ENCODE measurements at places on chromosomes 16 and 17. TPM values are rescaled to one million over a fixed set of nuclear protein-coding genes. Genes with fewer than 3 reads are reported as not detected.

DPEP2 gene
- polyA plus RNA-seq = 3.3 TPM

USH1G gene
- not detected for polyA plus RNA-seq

TBC1D3H gene
- not detected for polyA plus RNA-seq

AGRP gene
- 0.28 TPM for polyA plus RNA-seq

HEATR9 gene
- polyA plus RNA-seq = 0.18 TPM

DNA sequence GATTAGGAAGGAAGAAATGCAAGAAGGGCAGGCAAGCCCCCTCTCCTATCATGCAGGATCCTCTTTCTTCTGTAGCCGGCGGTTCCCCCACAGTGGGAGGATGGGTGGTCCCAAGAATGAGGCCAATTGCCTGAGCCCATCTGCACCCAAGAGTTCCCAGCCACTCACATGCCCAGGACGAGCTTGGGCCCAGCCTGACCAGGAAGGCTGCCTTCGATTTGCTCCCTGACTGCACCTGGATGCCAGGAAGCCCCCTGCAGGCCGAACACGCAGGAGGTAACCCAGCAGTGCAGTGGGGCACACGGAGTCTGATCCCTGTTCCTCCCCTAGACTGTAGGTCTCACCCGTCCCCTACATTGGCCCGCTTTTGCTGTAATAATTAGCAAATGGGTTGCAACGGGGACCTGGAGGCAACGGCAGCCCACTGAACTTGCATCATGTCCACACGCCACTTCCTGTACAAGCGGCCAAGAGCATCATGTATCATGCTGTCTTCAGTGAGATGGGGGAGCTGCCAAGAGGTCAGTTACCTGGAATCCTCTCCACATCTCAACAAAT is 67.5 kb downstream of the AMFR start:
- H3K4me1 ChIP-seq = peaks cover 12% of the 10 kb centered on the region
- no peak overlapping the region for H3K4me3 ChIP-seq
- peak overlapping the region; percentile 63 for H3K27ac ChIP-seq
- no peaks in the 10 kb centered on the region for H3K27me3 ChIP-seq
- no peak for DNase-seq
- H3K36me3 ChIP-seq = no peaks in the 10 kb centered on the region

DNA sequence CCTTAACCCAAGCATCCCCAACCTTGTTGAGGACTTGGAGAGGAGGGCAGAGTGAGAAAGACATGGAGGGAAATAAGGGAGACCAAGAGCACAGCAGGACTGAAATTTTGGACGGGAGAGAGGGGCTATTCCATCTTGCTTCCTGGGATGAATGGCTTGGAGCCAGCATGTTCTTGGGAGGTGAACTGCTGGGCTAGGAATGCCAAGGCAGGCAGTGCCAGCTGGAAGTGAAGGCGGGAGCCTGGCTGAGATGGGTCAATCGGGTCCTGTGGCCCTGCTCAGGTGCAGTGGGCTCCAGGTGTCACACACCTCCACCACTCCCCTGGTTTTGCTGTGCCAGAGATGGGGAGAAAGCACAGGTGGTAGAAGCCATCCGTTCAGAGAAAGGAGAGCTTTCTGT is 25.5 kb downstream of the WNT9B start:
- no peak for DNase-seq
- H3K36me3 ChIP-seq = no peaks in the 10 kb centered on the region
- H3K27me3 ChIP-seq = no peaks in the 10 kb centered on the region
- peaks cover 37% of the 10 kb centered on the region for H3K4me1 ChIP-seq
- no peak overlapping the region for H3K4me3 ChIP-seq

DNA sequence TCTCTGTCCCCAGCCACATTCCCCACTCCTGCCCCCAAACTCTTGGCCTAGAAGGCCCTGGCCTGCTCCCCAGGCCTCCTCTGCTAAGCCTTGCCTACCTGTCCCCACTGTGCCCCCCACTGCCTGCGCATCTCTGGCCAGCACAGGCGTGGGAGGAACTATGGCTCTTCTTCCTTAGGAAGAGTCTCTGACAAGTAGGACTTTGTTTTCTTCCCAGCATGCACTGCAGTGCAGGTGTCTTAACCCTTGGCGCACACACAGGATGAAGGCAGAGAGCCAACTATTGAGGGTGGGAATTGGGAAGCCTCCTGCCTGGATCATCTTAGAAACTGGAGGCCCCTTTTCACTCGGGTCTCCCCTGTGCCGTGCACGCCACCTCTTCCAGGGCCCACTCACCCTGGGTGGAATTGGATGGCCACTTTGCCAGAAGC is 3.6 kb downstream of the AMDHD2 start:
- H3K4me3 ChIP-seq = no peak overlapping the region
- H3K27ac ChIP-seq = no peak overlapping the region
- peaks cover 54% of the 10 kb centered on the region for H3K4me1 ChIP-seq
- no peaks in the 10 kb centered on the region for H3K36me3 ChIP-seq
- DNase-seq = no peak

DNA sequence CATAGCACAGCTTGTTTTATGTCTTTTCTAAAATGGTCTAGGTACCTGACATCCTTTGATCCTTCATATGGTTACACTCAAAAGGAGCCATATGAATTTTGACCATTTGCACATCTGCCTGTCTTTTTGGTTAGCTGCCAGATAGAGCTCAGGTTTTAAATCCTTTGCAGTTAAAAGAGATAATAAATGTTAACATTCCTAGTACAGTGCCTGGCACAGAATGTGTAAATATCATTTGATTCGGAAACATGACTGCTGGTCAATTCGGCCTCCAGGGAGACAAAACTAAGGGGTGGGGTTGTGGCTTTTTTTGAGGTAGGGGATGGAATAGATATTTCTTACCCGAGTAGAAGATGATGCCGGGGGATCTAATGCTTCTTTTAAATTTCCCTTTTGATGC is 64.2 kb downstream of the FTO start:
- H3K36me3 ChIP-seq = no peaks in the 10 kb centered on the region
- H3K27ac ChIP-seq = no peak overlapping the region
- peaks cover 19% of the 10 kb centered on the region for H3K4me1 ChIP-seq
- H3K27me3 ChIP-seq = no peaks in the 10 kb centered on the region
- no peak overlapping the region for H3K4me3 ChIP-seq

- no peaks in the 10 kb centered on the region for H3K27me3 ChIP-seq
- H3K4me3 ChIP-seq = no peak overlapping the region
- no peaks in the 10 kb centered on the region for H3K36me3 ChIP-seq
- peaks cover 97% of the 10 kb centered on the region for H3K4me1 ChIP-seq
- no peak for DNase-seq
Observed at GRCh38 chr17:4509923-4510617, 11.4 kb downstream of the SPNS2 start.

DNA sequence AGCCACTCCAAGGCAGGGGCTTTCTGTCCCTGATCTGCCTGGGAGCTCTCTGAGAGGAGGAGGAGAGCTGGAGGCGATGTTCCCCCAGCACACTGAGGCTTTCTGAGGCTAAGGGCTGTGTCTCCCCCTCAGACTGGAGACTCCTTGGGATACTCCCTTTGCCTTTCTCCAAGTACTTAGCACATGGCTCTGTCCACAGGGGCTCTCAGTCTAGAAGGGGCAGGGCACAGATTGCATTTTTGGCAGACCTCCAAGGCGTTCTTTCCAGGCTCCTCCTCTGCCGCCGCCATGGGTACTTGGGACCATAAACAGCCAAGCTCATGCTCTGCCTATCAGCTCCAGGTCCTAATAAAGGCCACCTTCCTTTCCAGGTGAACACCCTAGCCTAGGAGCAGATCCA is 1.8 kb upstream of the GIP start:
- no peaks in the 10 kb centered on the region for H3K4me1 ChIP-seq
- no peaks in the 10 kb centered on the region for H3K36me3 ChIP-seq
- no peak for DNase-seq
- no peak overlapping the region for H3K27ac ChIP-seq
- H3K4me3 ChIP-seq = no peak overlapping the region

- DNase-seq = peak; percentile 65
- H3K4me1 ChIP-seq = peaks cover 15% of the 10 kb centered on the region
- no peaks in the 10 kb centered on the region for H3K27me3 ChIP-seq
- no peak overlapping the region for H3K4me3 ChIP-seq
- no peaks in the 10 kb centered on the region for H3K36me3 ChIP-seq
- no peak overlapping the region for H3K27ac ChIP-seq
Observed at GRCh38 chr17:21119247-21119918, 7.4 kb upstream of the DHRS7B start.

- H3K36me3 ChIP-seq = peaks cover 78% of the 10 kb centered on the region
- H3K27ac ChIP-seq = no peak overlapping the region
- no peaks in the 10 kb centered on the region for H3K27me3 ChIP-seq
- DNase-seq = no peak
- H3K4me3 ChIP-seq = no peak overlapping the region
Observed at GRCh38 chr17:78082988-78083387, 45.6 kb downstream of the TMC6 start.

- H3K4me3 ChIP-seq = peak overlapping the region; percentile 91
- H3K27ac ChIP-seq = peak overlapping the region; percentile 99
- H3K36me3 ChIP-seq = peaks cover 4% of the 10 kb centered on the region
- H3K4me1 ChIP-seq = peaks cover 11% of the 10 kb centered on the region
Observed at GRCh38 chr16:69564845-69565670, 708 bp upstream of the NFAT5 start.
